Stimulated activated CD4-positive, alpha-beta T cell treated with anti-CD3 and anti-CD28 coated beads, TNF-alpha, amount 100 ng/mL, for 4 hours (primary cell): ENCODE measurements at places on chromosomes 5 and 9.

GRCh38 chr9:134708672-134709038 is 67.1 kb downstream of the COL5A1 start:
- DNase-seq, result no peak

- DNase-seq, result no peak
Observed at GRCh38 chr9:136662656-136663581, at the start of gene EGFL7. TSS of gene EGFL7 (plus strand) at chr9:136662916. CDS start at chr9:136668283, 5,367 bp downstream.

DNA sequence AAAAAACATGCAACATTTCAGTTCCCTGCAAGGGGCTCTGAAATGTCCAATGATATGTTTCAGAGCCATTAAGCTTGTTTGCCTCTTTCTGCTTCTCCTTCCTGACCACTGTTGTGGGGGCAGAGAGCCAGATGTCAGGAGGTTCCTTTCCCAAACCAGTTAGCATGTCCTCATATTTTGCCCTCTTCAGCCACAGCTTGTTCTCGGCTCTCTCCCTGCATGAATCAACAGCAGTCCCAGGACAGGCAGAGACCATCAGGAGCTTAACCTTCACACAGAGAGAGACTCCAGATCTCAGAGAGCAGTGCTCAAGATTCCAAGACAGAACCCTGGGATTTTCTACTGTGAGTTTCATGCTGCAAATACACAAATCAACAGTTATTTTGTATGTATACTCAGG is 218.5 kb downstream of the COMMD10 start:
- DNase-seq, result no peak

DNA sequence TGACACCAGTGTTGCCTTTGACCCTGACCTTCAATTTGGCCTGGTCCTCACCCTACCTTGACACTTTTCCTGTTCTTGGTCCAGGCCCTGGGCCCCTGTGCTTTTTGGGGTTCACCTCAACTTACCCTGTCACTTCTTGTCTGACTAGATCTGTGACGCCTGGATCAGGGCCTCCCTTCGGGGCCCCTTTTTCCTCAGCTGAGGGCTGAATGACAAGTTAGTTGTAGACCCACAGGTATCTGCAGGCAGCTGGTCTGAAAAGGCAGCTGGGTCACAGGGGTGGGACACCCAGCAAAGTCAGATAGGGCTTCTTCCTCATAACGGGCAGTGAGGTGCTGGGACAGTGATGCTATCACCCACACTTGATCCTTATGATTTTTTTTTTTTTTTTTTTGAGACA is 10.0 kb upstream of the MYORG start:
- no peak for DNase-seq

DNA sequence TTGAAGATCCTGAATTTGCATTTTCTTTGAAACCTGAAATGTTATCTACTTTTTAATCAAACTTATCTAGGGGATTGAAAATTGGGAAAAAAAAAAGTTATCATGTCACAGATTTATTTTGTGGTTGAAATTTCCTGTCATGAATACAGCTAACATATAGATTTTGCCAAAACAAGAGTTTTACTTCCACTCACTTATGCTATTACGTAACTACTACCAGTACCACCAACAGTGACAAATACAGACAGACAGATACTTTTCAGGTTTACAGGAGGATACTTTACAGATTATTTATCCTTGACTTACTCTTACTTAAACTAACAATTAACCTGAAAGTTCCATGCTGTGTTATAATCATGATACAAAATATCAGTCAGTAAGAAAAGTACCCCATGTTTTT is 6.8 kb upstream of the MRPS30 start:
- DNase-seq, result no peak

DNA sequence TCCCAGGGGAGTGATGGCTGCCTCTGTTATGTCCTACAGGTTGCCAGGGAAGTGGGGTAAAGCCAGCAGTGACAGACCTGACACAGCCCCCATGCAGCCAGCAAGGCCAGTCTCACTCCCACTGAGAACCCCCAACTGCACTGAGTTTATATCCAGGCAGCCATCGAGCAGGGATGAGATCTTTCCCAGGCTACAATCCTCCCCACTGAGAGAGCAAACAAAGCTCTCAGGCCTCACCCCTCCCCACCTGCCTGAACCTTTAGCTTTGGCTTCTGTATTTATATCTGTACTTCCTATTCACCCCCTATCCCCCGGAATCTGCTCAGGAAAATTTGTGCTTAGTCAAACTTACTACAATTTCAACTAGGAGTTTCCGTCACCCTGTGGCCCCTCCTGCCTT is 284.1 kb downstream of the FAM170A start:
- no peak for DNase-seq

DNA sequence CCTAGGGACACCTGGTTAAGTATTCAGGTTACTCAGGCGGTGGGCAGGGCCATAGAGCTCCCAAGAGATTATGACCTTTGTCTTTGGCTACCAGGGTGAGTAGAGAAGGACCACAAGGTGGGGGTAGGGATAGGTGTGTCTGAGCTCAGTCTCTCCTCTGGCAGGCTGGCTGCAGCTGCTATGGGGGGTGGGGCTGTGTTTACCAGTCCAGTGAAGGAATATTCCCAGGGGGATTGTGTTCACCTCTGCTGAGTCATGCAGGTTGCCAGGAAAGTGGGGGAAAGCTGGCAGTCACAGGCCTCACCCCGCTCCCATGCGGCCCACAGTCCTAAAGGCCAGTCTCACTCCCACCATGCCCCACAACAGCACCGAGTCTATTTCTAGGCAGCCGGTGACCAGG is 53.6 kb upstream of the POU5F2 start:
- no peak for DNase-seq

GRCh38 chr5:126487596-126487995 is 64.4 kb downstream of the GRAMD2B start:
- no peak for DNase-seq

GRCh38 chr9:127789179-127789578 is 3.3 kb downstream of the CDK9 start:
- DNase-seq, result no peak
